ENCODE measurements at places on chromosomes 16 and 17.
A peak's percentile ranks its signal among the peaks of the same experiment; 100 is the strongest.

DNA sequence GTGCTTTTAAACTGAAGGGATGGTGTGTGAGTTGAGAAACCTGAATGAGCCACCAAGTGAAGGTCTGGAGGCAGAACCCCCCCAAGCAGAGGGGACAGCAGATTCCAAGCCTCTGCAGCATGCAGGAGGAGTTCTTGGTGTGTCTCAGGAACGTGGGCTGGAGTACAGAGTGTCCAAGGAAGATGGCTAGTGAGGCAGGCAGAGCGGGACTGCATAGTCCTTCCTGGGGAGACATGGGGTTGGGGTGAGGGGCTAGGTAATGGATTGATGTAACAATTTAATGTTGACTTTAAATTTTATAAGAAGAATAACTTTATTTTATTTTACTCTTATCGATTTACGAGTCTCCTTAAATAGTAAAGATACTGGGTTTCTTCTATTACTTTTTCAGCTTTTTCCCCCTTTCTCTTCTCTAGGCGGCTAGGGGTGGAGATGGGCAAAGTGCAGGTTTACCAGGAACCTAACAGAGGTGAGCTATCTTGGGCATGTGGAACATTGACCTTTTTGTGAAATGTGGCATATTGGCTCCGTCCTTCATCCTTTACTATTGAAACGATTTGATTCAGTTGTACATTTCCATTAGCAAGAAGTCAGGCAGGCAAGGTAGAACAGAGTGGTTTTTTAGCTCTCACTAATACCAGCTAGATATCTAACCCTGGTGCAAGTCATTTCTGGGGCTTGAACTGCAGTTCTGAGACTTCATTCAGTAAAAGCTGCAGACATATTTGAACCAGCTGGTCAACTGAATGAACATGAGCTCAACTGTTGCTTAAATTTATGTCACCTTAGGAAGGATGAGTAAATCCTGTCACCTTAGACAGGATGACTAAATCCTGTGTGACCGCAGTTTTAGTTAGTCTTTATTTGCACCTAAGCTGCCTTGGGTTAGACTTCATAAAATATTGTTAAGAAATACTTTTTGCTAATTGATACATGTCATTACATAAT lies 9.2 kb downstream of the PRPSAP2 start:
- no peak for DNase-seq

DNA sequence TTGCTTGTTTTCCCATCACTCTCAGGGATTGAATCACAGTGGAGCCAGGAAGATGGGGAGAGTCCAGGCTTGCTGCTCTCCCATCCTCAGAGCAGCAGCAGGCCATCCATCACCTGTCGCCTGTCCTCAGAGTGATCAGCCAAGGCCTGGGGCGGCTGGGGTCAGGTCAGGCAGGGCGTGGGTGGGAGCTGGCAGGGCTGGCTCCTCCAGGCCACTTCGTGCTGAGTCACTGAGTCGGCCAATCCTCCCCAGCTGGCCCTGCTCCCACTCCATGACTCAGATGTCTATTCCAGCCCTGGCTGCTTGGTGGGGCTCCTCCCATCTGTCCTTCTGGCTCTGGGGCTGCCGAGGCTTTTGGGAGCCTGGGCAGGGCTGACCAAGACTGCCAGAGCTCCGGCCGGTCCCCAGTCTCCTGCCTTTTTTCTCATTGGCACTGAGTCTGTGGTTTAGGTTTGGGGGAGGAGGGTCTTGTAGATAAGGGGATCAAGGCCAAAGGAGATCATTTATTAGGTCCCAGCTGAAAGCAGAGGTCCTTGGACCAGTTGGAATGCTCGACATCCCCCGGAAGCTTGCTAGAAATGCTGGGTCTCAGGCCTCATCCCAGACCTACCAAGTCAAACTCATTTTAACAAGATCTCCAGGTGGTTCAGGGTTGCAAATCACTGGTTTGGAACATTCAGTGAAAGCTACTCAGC lies 72.7 kb downstream of the ABCC1 start:
- DNase-seq = no peak

DNA sequence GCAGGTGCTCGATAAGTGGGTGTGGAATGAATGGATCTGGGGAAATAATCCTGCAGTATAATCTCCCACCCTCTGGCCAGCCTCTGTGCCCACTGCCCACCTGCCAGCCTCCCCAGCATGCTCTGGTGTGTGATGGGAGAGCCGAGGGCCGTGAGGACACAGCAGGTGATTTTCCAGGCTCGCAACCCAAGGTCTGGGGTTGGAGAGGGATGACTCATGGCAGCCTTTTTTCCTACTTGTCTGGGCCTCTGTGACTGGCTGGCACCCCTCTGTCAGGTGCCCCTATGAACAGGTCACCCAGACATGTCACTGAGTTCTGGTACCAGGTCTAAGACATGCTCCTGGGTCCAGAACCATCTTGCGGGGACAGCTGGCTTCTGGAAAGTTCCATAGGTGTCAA lies 385.7 kb upstream of the TNRC6C start:
- no peak for DNase-seq

DNA sequence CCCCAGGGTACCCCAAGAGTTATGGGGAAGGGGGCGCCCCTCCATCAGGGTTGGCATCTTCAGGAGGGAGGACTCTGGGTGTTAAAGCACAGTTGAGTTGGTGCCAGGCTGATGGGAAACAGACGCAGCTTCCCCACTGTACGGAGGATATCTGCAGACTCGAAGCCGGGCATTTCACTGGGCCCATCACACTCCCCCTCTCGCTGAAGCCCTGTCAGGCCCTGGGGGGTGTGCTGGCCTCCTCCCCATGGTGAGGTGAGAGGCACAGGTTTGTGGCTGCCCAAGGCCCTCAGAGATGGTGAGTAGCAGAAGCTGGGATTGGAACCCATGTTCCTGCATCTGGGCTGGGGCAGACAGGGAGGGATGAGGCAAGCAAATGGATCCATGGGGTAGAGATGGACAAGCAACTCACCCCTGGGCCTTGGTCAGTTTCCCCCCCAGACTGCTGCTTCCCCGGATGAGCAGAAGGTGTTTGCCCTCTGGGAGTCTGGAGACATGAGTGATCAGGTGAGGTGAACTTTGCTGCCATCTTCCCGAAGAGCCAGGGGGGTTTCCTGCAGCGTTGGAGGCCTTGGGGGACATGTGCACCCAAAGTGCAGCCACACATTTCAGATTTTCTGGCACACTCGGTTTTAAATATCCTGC lies 31.0 kb downstream of the POLR3E start:
- DNase-seq = no peak

DNA sequence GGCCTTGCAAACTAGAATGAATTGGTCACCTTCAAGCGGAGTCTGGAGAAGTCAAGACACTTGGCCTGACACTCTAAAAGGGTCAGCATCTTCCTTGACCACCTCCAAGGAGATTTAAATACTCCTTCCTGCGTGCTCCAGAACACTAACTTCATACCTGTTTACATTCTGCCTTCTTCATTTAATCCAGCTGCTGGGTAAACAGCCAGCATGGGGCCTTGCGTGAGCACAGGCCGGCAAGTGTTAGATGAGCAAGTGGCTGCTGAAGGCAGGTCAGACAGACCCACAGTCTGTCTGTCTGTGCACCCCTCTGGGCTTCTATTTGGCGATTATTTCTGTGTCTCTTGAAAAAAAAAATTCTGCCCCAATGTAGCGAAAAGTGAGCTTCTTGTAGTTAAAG lies 153.8 kb downstream of the MSI2 start:
- DNase-seq = no peak

DNA sequence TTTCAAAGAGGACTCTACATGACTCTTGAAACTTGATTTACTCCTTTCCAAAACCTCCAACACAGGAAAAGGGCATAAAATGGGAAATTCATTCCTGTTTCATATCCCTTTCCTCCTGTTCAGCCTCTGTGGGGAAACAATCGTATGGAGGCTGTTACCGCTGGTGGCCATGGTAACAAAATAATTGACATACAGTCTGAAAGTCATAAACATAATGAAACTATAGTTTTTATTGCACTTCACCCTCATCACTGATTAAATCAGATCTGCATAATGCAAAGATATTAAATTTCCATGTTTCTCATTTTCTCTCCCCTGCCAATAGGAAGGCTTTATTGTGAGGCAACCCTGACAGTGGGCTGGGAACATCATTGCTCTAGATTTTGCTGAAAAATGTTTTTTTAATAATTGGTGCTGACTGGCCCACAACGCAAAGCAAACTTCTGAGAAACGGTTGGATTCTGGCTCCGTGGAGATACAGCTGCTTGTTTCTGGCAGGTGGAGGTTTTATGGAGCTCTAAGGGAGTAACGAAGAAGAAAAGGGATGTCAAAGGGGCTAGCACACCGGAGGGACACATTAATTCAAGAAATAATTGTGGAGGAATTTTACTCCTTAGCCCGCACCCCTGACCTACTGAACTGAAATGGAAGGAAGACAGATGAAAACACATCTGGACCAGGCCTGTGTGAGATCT lies 154.2 kb upstream of the SHISA6 start:
- no peak for DNase-seq

- DNase-seq = no peak
Observed at GRCh38 chr17:20993863-20994778, 48.7 kb downstream of the USP22 start.

DNA sequence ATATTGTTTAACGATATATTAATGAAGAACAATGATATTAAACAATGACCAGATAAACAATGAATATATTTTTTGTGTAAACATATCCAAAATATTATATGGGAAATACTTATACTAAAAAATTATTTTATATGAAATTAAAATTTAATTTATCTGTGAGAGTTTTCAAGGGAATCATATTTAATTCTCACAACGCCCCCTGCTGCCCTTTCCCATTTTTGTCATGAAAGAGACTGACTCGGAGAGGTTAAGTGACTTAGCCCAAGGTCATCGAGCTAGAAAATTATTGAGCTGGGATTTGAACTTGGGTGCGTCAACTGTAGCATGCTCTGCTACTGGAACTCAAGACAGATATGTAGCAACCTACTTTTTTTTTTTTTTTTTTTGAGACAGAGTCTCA lies 7.2 kb upstream of the MYCBPAP start:
- peak; percentile 65 for DNase-seq

GRCh38 chr16:53829186-53829747 lies 125.3 kb downstream of the FTO start:
- no peak for DNase-seq

GRCh38 chr16:81447383-81448101 lies 2.9 kb downstream of the CMIP start:
- DNase-seq = peak; percentile 26

GRCh38 chr16:2425008-2425518 lies 4.2 kb upstream of the CCNF start:
- no peak for DNase-seq

- no peak for DNase-seq
Observed at GRCh38 chr17:49359990-49360795, 1.9 kb downstream of the ZNF652 start.

DNA sequence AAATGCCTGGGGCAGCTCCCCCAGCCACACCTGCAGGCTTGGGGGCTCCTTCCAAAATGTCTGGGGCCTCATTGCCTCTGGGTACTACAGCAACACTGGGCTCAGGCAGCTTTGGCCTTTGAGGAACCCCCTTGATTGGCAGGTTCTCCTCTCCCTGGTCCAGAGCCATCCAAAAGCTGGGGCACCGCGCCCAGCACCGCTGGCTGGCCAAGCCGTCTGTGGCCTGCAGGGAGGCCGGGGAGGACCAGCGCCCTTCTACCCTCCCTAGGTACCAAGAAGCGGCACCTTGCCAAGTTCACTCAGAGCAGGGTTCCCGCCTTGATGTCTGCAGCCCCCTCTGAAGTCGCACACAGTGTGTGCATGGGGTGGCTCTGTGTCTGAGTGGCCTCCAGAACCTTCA lies 30.1 kb downstream of the TIMM22 start:
- no peak for DNase-seq

- DNase-seq = no peak
Observed at GRCh38 chr17:64551461-64551860, 44.7 kb downstream of the CEP95 start.

- DNase-seq = peak; percentile 47
Observed at GRCh38 chr17:40303009-40303657, 5.8 kb upstream of the RARA start.

GRCh38 chr17:17856386-17856785 lies 19.6 kb upstream of the SREBF1 start:
- DNase-seq = no peak

GRCh38 chr16:20111143-20111542 lies 37.5 kb upstream of the GPR139 start:
- no peak for DNase-seq

DNA sequence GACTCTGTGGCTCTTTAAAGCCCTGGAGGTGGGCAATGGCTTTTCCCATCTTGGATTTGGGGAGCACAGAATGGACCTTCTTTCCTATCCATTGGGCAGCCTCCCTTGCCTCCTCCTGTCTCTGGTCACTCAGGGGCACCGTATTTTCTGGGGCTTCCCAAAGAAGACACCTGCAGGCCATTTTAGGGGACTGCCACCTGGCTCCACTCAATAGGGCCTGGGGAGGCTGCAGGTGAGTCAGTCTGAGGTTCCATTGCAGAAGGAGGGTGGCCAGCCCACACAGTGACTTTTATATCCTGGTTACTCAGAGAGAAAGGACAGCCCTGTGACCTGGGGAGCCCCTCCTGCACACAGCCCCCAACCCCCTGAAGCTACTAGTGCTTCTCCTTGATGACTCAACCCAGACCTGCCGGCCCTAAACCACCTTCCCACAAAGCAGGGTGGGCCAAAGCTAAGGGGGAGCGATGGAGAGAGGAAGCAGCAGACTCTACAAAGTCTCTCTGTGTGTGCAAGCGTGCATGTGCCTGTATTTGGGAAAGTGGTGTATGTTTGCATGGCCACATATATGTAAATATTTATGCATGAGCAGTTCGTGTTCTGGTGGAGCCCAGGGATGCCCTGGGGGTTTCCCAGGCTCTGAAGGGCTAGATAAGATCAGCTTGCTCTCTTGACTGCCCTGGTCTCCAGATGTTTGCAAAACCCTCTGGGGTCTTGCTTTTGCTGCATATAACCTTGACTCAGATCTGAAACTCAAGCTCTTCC lies 5.0 kb downstream of the CX3CL1 start:
- no peak for DNase-seq

- DNase-seq = no peak
Observed at GRCh38 chr16:67386861-67387455, 6.3 kb downstream of the TPPP3 start.

- DNase-seq = peak; percentile 20
Observed at GRCh38 chr17:39787041-39787440, 49.3 kb downstream of the GRB7 start.

DNA sequence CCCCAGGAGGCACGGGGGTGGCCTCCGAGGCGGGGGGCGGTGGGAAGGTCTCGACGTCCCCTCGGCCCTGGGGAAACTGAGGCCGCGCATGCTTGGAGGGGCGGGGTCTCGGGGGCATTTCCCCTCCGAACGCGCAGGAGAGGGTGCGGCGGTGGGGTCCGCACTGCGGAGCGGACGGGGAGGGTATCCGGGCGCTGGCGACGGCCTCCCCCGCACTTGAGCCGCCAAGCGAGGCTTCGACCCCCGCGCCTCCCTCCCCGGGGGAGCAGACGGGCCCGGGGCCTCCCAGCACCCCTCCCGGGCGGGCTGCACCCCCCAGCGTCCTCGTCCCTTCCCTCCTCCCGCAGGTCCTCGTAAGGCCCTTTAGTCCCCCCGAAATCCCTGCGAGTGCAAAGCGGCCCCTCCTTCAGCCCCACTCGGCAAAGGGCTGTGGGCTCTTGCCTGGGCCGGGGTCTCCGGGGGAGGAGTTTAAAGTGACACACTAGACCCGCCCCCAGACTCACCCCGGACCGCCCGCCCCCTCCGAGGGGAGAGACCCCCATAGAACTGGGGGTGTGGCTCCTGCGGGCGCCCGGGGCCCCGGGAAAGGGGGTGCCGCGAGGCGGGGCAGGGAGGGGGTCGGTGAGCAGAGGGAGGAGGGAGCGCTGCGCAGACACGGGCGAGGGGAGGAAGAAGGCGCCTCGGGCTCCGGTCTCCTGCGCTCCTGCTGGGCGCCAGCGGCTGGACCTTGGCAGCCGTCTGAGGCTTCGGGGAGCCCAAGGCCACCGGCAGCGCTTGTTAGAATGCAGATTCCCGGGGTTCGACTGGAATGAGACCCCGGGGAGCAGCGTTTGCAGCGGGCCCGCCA lies 632 bp downstream of the BAIAP3 start:
- no peak for DNase-seq

Data from HAP-1 (cell line).